ENCODE measurements at places on chromosomes 5 and 9.
A peak's percentile ranks its signal among the peaks of the same experiment; 100 is the strongest.

DNA sequence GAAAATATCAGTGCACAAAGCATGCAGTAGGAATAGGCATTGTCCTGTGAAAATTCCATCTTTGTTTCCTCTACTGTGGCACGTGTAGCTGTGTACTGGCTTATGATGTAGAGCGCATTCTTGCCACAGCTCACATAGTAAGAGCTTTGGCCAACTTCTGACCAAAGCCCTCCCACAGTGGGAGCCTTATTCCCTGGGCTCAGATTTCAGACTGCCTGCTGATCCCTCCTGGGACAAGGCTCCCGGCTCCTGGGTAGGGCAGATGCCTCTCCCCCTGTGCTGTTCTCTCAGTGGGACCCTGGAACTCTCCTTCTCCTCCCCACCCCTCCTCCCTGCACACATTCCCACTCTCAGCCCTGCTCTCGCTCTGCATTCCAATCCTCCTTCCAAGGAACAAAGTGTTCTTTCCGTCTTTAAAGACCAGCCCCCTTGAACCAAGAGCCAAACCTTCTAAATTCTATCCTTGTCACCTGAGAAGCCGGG, 17.5 kb downstream of the LCP2 start:
- no peak for DNase-seq

DNA sequence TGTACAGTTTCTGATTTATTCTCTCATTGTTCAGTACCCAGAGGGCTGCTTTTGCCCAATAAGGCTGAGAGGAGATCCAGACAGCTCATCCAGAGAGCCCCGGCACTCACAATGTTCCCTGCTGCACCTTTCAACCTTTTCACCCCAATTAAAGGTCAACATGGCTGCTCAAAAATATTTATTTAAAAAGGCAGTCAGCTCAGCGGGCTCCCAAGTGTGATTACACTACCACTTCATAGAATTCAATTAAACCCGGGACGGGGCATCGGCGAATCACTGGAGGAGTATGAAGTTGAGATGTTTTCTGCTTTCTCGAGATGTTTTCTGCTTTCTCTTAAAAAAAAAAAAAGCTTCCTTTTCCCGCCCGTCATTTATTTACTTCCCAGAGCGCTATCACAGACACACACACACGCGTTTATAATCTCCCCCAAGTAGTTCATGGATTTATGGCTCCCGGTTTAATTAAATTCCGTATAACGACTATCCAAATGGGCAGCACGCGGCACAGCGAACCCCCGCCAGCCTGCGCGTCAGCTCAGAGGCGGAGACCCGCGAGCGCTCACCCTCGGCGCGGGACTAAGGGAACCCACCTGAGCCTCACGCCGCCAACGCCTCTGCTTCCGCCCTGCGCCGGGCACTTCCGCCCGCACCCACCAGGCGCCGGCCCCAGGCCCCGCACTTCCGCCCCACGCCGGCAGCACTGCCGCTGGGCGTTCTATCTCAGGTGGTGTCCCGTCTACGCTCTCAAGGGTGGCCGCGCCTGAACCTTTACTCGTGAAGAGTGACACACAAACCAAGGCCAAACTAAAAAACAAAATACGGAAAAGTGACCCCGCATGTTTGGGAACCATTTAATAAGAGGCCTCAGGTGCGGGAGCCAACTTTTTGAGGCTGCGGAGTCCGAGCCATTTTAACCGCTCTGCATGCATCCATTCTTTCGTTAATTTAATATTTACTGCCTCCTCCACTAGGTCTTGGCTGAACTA, at the start of gene C5orf63:
C5orf63 (minus strand) TSS at position 642 of the 986 bp plus-strand sequence. CDS start 14,507 bp downstream, outside the sequence.
- DNase-seq, result peak; percentile 66

GRCh38 chr9:88280816-88281382, 107.3 kb upstream of the SPIN1 start:
- no peak for DNase-seq

DNA sequence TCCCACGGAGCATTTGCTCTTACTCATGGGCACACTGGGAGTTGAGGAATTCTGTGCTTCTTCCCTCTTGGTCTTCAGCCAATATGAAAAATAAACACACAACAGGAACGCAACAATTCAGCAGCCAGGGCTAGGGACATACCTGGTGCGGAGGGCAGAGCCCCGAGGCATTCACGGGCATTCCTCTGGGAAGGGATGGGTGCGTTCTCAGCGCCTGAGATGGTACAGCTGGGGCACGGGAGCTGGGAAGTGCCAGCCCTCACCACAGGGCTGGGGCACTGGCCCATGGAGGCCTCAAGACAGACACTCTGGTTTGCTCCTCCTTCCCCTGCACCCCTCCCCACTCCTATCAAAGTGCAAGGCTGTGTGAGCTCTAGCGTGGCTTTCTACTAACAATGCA, 2.1 kb downstream of the SLC6A3 start:
- DNase-seq, result no peak

DNA sequence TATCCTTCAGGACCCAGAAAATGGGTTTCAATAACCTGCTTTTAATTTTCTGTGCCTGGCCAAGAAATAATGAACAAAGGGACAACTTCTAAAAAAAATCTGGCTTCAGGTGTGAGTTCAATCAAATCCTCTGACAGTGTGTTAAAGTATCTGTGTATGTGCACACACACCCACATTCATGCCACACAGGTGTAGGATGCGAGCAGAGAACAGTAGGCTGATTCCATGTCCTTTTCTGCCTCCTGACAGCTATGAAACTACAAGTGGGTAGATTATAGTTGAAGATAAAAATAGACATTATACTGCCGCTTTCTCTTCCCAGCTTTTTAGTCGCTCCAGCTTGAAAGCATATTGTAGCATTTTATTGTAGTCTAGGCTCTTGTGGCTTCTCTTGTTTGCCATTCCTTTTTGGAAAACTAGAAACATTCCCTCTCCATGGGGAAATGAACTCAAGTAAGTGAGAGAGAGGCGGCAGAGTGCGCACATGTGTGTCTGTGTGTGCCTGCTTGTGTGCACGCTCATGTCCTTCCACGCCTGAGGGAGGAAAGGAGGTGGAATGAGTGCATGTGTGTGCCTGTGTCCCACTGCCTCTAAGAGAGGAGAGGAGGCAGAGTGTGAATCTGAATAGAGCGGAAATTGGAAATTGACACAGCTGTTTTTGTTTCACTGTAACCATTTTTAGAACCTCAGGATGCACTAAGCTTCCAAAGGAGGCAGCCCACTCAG, 273.0 kb downstream of the ELAVL2 start:
- DNase-seq, result no peak

GRCh38 chr5:107263387-107264018, 407.2 kb downstream of the EFNA5 start:
- peak; percentile 26 for DNase-seq

- no peak for DNase-seq
These were observed 84.8 kb upstream of the FAM169A start for GRCh38 chr5:74950836-74951515.
